Activated CD8-positive, alpha-beta memory T cell treated with anti-CD3 and anti-CD28 coated beads, Interleukin-2, amount 10 ng/mL, durations not matched to agents 7 days and 5 days (primary cell): ENCODE measurements at places on chromosomes 5 and 9. TPM values are rescaled to one million over a fixed set of nuclear protein-coding genes. Genes with fewer than 3 reads are reported as not detected.

- peaks cover 1% of the 10 kb centered on the region for H3K36me3 ChIP-seq
- H3K27me3 ChIP-seq = peaks cover 8% of the 10 kb centered on the region
- DNase-seq = no peak
- no peak overlapping the region for H3K4me3 ChIP-seq
Observed at GRCh38 chr9:69829484-69829883, 8.9 kb downstream of the CFAP95 start.

- H3K27ac ChIP-seq = no peak overlapping the region
- DNase-seq = no peak
- H3K4me1 ChIP-seq = peaks cover 5% of the 10 kb centered on the region
- H3K36me3 ChIP-seq = no peaks in the 10 kb centered on the region
- H3K4me3 ChIP-seq = no peak overlapping the region
Observed at GRCh38 chr5:123261752-123262151, 161.5 kb downstream of the CEP120 start.

- no peak for DNase-seq
- no peaks in the 10 kb centered on the region for H3K4me1 ChIP-seq
- peaks cover 28% of the 10 kb centered on the region for H3K27me3 ChIP-seq
- H3K27ac ChIP-seq = no peak overlapping the region
- no peak overlapping the region for H3K4me3 ChIP-seq
Observed at GRCh38 chr5:39409033-39409432, 15.7 kb downstream of the DAB2 start.

Gene ABHD17B
- 27.0 TPM for total RNA-seq

- H3K4me3 ChIP-seq = no peak overlapping the region
- no peak for DNase-seq
- no peaks in the 10 kb centered on the region for H3K27me3 ChIP-seq
- no peak overlapping the region for H3K27ac ChIP-seq
- H3K36me3 ChIP-seq = no peaks in the 10 kb centered on the region
Observed at GRCh38 chr5:120609570-120609969, 145.5 kb downstream of the PRR16 start.

DNA sequence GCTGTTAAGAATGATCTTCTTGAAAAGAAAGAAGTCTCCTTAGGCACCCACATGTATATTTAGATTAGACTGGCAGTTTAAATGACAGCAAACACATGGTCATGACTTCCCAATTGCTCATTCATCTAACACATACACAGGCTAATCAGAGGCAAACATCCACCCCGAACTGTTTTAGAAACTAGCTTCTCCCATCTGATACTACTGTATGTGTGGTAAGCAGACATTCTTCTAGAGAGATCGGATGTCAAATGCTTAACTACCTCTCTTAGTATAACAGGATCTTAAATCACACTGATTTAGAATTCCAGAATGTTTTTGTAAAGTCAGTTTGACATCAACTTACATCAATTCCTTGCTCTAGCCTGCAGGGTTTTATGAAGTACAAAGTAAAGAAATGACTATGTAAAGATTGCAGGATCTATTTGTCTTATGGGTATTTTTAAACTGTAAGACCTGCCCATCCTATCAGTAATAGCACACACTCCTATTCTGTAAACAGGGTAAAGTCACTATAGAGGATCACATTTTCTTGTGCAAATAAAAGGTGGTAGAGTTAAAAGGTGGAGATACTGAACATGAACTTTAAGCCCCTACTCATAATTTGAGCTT, 239.7 kb downstream of the MLLT3 start:
- H3K27ac ChIP-seq = no peak overlapping the region
- no peak for DNase-seq
- H3K4me1 ChIP-seq = peaks cover 13% of the 10 kb centered on the region
- H3K36me3 ChIP-seq = peaks cover 18% of the 10 kb centered on the region
- no peak overlapping the region for H3K4me3 ChIP-seq

DNA sequence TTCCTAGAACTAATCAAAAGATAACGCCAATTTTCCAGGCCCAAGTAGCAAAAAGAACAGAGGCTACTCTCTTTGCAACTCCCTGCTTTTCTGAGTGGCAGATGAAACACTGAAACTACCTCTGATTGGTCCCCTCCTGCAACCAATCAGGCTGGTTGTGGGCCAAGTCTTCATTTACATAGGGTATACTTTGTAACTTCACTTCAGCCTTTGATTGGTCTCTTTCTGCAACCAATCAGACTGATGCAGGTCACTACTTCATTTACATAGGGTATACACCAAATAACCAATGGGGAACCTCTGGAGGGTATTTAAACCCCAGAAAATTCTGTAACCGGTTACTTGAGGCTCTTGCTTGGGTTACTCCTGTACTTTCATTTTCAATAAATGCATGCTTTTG, 289.6 kb downstream of the MED10 start:
- no peak for DNase-seq
- H3K27ac ChIP-seq = no peak overlapping the region
- H3K27me3 ChIP-seq = no peaks in the 10 kb centered on the region
- H3K4me3 ChIP-seq = no peak overlapping the region
- no peaks in the 10 kb centered on the region for H3K36me3 ChIP-seq

GRCh38 chr9:91775011-91775707, 174.9 kb downstream of the ROR2 start:
- no peak overlapping the region for H3K4me3 ChIP-seq
- H3K27me3 ChIP-seq = peaks cover 36% of the 10 kb centered on the region
- DNase-seq = peak; percentile 83
- H3K4me1 ChIP-seq = peaks cover 6% of the 10 kb centered on the region
- no peak overlapping the region for H3K27ac ChIP-seq

GRCh38 chr5:14983666-14984441, 112.3 kb upstream of the ANKH start:
- no peaks in the 10 kb centered on the region for H3K27me3 ChIP-seq
- DNase-seq = peak; percentile 53

Gene TRPM3
- total RNA-seq = not detected

Gene ENHO
- not detected for total RNA-seq

Gene ARSI
- not detected for total RNA-seq

- no peak overlapping the region for H3K27ac ChIP-seq
- no peak for DNase-seq
- no peaks in the 10 kb centered on the region for H3K36me3 ChIP-seq
- no peaks in the 10 kb centered on the region for H3K27me3 ChIP-seq
- no peaks in the 10 kb centered on the region for H3K4me1 ChIP-seq
Observed at GRCh38 chr5:10111571-10111970, 138.1 kb downstream of the ATPSCKMT start.

GRCh38 chr5:118076490-118076889, 911.9 kb downstream of the DTWD2 start:
- H3K4me3 ChIP-seq = no peak overlapping the region
- DNase-seq = no peak

Gene CHSY3
- total RNA-seq = not detected

Gene GABBR2
- total RNA-seq = not detected

Gene NR2F1
- total RNA-seq = not detected

DNA sequence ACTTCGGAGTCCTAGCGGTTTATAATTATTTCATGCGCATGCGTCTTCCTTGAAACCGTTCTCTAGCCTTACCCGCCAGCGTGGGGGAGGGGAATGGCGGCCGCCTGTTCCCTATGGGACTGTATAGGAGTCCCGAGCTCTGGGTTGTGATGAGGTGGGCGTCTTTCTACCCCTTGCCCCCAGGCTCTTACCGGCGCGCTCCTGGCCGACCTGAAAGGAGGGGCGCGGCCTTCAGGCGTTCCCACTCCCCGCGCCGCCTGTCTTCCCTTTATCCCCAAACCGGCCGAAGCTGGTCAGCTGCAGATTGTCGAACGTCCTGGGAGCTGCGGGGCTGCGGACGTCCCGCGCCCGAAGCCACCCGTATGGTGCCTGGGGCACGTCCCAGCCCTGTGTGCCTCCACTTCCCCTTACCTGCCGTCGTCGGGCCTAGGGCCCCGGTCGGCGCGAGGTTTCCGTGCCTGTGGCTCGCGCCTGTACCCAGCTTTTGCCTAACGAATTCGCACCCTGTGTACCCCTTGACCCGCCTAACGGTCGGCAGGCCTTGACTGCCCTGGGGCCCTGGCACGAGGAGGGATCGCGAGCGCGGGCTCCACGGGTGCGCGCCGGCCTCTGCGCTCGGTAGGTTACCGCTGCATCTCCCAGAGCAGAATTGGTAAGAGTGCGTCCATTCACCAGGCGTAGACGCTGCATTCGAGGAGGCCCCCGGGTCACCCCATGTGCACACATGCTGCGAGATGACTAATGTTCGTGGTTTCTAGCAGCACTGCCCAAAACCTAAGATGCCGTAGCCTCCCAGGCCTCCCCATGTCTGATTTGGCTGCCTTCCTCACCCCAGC, 653 bp upstream of the HNRNPH1 start:
- peak; percentile 81 for DNase-seq
- peaks cover 3% of the 10 kb centered on the region for H3K27me3 ChIP-seq
- H3K4me1 ChIP-seq = peaks cover 33% of the 10 kb centered on the region
- H3K36me3 ChIP-seq = peaks cover 40% of the 10 kb centered on the region

DNA sequence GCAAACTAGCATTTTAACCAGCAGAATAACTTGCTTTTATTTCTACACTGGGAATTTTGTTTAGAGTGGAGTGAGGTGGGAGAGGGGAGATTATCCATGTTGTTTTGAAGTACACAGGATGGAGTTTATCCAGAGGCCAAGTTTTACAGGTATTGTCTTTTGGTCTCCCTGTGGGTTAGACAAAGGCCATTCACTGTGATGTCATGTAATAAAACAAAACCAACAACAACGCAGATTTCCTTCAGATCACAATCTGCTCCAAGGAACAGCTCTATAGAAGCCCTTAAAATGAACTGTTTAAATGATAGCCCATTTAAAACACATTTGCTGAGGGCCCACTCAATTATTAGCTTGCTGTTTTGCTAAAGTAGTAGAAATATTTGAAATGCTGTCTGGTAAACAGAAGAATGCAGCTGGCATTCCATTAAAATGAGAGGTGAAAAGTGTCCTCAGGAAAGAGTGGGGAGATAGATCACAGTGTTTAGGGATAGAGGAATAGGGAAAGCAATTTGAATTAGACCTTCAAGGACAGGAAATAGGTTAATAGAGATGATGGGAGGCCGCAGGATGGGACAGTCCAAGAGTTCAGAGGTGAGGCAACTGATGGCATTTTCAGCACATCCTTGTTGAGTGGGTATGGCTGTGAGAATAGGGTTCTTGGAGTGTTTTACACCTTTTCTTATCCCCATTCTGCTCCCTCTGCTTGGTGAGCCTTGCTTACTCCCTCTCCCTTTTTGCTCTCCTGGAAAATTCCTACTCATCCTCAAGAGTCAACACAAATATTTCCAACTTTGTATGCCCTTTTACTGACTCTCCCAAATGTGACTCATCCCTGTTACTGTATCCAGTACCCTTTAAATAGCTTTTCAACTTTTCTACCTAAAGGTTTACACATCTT, 140.1 kb upstream of the NR3C1 start:
- DNase-seq = no peak
- H3K27ac ChIP-seq = no peak overlapping the region
- H3K36me3 ChIP-seq = peaks cover 16% of the 10 kb centered on the region
- H3K4me3 ChIP-seq = no peak overlapping the region

Gene SPATA31D4
- not detected for total RNA-seq

DNA sequence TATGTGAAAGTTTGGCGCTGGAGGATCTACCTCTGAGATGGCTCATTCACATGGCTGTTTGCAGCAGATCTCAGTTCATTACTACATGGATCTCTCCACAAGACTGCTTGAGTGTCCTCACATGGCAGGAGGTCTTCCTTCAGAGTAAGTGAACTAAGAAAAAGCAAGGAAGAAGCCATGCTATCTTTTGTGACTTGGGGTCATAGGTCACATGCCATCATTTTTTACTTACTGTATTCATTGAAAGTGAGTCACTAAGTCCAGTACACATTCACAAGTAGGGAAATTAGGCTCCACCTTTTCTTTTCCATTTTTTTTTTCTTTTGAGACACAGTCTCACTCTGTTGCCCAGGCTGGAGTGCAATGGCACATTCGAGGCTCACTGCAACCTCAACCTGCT, 8.7 kb upstream of the CDKN2AIPNL start:
- no peak overlapping the region for H3K4me3 ChIP-seq
- no peak for DNase-seq
- peaks cover 1% of the 10 kb centered on the region for H3K36me3 ChIP-seq
- H3K4me1 ChIP-seq = no peaks in the 10 kb centered on the region
- H3K27ac ChIP-seq = no peak overlapping the region

Gene NME5
- not detected for total RNA-seq

DNA sequence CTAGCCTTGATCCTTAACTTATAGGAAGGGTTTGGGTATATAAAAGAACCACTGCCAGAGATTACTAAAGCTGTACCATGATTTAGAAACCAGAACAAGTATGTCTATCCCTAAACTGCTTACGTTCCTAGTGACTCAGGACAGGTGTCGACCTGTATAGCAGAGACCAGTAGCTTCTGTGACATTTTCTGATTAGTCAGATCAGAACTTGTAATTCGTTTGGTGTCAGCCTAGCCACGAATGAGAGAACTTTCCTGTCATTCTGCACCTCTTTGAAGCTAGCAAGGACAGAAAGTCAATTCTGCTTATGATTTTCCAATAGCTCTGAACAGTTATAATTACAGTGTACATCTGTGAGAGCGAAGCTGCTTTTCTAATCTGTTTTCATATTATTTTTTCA, 39.5 kb downstream of the PRKACG start:
- no peaks in the 10 kb centered on the region for H3K27me3 ChIP-seq
- H3K36me3 ChIP-seq = peaks cover 23% of the 10 kb centered on the region
- peaks cover 59% of the 10 kb centered on the region for H3K4me1 ChIP-seq
- peak overlapping the region; percentile 88 for H3K27ac ChIP-seq
- peak overlapping the region; percentile 40 for H3K4me3 ChIP-seq

DNA sequence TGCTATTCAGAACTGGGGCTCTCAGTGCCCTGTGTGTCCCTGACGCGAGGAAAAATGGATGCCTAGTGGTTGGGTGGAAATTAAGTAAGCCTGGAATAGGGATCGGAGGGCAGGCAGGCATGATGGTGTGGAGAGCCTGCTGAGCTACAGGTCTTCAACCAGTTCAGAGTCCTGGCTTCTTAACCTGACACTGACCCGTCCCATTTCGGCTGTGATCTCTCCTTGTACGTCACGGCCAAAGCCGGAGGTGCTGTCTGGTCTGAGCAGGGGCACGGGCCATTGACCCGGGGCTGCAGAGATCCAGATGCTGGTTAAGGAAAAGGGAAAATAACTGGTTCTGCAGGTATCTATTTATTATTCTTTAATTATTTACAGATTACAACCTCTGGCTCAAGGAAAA, 27.9 kb downstream of the RHOBTB3 start:
- H3K27me3 ChIP-seq = no peaks in the 10 kb centered on the region
- no peak overlapping the region for H3K4me3 ChIP-seq
- H3K27ac ChIP-seq = no peak overlapping the region
- H3K36me3 ChIP-seq = no peaks in the 10 kb centered on the region

Gene ORM2
- not detected for total RNA-seq

DNA sequence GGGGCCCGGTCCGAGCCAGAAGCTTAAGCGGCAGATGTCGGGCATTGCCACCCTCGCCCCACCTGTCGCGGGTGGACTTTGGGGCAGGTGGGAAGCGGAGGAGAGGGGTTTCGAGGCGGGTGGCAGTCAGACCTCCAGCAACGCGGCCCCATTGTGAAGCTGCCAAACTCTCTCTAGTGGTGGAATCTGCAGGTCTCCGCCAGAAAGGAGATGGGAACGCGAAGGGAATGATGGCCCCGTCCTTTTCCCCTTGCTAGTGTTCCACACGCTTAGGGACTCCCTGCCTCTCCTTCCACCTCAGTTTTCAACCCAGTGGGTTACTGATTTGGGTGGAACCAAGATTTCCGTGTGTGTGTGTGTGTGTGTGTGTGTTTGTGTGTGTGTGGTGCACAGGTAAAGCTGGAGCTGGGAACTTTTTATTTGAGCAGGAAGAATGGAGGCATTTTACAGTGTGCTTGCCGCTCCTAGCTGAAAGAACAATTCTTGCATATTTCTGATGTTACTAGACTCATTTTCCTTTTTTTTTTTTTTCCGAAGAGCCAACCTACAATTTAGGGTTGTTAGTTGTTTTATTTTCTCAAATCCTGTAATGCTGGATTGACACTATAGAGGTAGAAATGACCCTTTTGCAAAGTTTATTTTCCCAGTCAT, 1.3 kb downstream of the MACIR start:
- no peaks in the 10 kb centered on the region for H3K36me3 ChIP-seq
- H3K27ac ChIP-seq = peak overlapping the region; percentile 66
- peak; percentile 48 for DNase-seq
- peaks cover 26% of the 10 kb centered on the region for H3K4me1 ChIP-seq
